Caco-2 (cell line): ENCODE measurements at places on chromosomes 2 and 18.

- DNase-seq = no peak
These were observed 380.4 kb upstream of the POU3F3 start for GRCh38 chr2:104473546-104473945.

GRCh38 chr2:235052514-235053354, 100.9 kb downstream of the SH3BP4 start:
- no peak for DNase-seq

DNA sequence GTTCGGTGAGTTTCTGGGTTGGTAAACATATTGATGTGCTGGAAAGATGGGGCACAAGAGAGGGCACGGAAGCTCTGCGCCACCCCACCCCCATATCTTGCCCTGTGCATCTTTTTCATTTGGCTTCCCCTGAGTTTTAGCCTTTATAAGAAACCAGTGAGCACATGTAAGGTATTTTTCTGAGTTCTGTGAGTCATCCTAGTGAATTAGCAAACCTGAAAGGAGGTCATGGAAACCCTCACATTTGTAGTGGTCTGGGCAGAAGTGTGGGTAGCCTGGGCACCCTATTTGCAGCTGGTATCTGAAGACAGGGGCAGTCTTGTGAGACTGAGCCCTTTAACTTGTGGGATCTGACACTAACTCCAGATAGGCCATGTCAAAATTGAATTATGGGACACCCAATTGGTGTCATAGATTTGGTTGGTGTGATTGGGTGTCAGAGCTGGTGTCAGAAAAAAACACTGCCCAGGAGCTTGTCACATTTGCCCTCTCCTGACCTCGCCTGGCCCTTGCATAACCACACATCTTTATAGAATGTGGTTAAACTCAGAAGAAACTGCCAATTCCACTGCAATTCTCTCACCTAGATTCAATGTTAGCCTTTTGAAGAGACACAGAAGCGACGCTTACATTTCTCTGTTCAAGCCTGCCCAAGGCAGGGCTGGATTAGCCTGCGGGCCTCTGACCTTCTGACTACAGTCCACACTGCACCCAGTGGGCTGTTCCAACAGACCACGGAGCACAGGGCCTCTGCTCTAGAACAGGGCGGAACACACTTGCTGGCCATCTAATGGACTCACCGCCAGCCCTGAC, 12.0 kb upstream of the GALM start:
- no peak for DNase-seq

- DNase-seq = peak; percentile 63
These were observed 923 bp downstream of the FIGLA start for GRCh38 chr2:70789304-70790135.

DNA sequence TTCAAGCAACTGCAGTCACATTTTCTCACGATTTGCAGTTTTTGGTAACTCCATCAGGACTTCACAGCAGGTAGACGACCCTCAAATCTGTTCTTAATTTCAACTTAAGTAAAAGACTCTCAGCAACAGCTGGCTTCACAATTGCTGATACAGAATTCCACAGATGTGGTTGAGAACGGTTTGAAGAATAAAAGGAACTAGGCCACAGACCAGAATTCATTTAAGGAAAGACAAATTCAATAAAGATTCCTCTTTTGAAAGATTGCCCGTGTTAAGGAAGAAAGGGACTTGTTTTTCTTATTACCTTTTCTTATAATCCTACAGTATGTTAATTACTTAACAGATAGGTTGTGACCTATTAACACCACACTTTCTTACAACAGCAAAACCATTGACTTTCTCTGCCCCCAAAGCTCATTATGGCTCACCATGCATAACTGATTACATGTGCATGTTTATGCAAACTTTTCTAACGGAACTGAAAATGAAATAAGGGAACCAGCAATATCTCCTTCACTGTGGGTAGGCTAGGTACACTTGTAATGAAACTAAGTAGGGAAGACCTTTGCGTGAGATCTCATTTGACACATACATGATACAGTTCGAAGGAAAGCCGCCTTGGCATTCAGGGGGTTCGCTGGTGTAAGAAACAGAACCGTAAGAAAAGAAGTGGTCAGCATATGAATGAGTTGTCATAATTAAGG, 4.7 kb upstream of the ZNF516 start:
- DNase-seq = no peak

DNA sequence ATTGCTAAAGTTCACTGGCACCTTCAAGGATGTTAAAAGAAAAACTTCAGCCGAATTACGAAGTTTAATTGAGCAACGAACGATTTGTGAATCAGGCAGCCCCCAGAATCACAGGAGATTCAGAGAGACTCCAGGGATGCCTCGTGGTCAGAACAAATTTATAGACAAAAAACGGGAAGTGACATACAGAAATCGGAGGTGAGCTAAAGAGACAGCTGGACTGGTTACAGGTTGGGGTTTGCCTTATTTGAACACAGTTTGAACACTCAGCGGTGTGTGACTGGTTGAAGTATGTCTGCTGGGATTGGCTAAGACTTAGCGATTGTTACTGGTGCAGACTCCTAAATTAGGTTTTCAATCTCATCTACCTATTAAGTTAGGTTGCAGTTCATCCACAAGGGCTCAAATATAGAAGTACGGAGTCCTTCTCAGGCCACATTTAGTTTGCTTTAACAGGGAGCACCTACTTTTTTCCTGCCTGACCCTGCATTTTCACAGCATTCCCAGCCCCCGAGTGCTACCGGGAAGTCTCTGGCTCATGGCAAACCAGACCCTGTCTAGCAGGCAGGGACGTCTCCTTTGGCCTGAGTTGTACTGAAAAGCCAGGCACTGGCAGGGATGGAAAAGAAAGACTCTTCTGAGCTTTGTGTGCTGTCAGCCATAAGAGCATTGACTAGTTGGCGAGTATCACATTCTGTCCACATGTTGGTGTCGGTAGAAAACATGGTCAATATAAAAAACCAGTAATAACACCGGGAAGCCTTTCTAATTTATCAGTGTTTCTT, 41.1 kb downstream of the CDCA7 start:
- DNase-seq = no peak

DNA sequence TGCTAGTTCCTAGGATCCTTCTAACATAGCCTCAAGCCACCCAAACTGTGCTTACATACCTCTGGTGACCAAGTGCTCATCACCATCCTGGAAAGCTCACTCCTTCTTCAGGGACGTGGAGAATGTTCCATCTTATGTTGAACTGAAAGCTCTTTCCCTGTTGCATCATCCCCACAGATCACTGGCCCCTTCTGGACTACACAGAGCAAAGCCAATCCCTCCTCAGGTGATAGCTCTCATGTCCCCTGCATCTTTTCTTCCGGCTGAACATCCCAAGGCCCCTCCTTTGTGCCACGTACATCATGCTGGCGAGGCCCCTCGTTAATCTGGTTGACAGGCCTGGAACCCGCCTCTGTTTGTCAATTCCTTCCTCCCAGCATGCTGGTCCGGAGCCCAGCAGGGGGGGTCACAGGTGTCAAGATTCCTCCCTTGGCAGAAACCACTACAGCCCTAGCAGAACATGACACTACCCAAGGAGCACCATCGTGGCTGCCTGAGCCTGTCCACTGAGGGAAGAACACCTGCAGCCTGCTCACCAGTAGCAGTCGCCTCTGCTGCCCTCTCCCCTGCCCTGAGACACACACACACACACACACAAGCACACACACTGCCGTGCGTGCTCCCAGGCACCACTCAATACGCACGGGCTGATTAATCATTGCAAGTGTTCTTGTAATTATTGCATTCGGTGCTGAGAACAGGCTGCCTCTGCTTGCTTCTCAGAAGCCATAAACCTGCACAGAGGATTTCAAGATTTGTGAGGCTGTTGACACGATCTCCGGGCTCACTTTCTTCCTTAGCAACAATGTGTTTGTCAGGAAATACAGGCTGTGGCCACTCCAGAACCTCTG, 6.3 kb upstream of the KCNK3 start:
- no peak for DNase-seq

DNA sequence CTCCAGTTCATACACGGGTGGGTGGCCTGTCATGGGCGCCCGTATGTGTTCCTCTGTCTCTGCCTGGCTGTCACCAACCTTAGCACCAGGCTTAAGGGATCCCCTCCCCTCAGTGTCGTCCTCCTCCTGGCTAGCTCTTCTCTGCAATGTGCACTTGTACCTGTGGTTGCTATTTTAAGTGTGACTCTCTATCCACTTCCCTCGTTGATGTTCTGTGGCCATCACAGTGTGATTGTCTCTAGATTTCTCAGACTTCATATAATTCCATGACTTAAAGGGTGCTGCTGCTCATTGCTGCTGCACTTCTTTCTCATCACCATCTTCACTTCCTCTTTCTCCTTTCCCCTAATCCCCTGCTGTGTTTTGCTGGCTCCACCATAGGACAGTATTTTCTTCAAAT, 143.4 kb downstream of the EML6 start:
- no peak for DNase-seq

DNA sequence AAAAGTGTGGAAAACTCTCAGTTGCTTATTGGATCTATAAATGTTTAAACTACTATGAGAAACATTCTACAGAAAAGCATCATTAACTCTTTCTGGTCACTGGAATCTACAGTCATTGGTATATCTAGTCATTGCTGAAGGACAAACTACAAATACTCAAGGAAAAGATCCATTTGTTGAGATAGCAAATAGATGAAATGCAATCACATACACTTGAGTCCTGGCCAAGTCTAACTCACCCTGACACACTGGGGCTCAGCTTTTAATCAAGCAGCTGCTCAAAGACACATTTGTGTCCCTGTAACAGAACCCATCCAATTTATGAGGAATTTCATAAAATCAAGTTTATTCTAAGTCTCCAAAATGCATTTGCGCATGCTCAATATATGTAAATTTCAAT, 68.7 kb downstream of the CDH2 start:
- no peak for DNase-seq

DNA sequence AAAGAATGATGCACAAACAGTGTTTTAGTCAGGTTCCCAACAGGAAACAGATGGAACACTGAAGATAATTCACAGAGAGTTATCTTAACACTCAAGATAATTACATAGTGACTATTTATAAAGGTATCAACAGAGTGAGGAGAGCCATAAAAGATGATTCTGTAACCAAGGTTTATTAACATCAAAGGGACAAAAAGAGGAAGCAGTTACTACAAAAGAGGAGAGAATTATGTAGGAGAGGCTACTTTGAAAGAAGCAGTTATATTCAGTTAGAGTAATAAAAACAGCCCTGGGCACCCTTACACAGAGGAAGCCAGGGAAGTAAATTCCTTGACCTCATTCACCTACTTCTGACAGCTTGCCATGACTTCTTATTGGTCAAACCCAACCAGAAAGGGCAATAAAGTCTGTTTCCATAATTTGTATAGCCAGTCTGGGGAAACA, 326.5 kb upstream of the SLC39A10 start:
- DNase-seq = peak; percentile 22

DNA sequence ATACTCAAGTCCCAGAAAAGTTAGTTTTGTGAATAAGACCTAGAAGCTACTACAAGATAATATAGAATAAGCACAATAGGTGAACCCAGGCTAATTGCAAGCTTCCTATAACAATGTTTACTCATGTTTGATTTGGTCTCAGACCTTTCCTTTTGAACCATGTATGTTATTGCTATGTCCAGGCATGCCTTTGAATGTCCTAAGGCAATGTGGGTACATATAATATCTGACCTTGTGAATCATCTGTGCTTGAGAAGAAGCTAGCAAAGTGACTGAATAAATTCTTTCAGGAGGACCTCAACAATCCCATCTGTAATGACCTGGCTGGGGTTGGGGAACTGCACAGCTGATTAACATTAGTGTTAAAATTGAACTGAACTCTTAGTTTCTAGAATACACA, 1285.9 kb upstream of the CELF4 start:
- DNase-seq = no peak

DNA sequence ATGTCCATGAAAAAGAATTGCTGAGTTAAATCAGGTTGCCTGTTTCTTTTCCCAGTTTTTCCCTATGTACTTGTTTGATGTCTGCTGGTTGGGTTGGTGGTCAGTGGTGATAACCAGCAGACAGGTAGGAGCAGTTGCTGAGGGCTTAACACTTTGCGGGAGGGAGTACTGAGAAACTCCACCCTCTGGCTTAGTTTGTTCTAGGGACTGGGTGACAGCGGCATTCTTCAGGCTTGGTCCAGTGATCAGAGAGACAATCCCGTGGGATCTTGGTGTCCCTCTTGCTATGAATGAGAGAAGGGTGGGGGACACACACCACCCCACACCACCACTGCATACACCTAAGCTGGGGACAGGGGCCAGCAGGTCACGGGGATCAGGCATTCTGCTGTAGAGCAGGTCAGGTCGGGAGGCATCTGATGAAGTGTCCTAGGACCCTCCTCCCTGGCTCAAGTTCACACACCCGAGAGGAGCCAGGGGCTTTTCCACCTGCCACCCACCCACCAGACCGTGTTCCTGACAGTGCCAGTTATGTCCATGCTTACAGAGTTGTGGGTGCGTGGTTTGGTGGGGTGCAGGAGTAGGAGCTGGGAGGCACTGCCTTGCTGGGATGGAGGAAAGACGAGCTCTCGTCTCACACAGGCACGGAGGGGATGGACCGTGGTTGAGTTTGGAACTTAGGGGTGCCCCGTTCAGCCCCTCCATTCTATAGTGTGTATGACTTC, 21.3 kb upstream of the ALLC start:
- DNase-seq = peak; percentile 22

DNA sequence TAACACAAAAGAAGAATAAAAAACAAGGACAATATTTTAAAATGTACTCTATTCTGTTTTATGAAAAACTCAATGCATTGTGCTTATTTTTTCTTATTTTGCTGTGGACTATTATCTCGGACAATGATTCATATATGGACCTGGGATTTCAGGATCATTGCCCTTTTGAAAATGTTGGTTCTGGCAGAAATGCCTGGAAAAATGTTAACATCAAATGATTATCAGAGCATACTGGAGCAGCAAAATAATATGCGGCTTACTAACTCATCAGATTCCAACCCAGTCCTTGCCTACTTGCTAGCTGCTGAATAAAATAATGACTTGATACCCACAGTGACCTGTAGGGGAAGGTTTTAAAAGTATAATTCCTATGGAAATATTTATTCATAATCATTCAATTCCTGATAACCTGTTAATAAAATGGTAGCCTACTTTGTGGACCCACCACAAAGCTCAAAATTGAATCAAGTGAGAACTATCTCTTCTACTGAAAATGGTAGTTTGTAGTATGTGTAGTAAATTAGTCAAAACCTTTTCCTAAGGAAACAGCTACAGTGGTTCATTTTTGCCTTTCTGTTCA, 117.4 kb downstream of the NEB start:
- DNase-seq = no peak

DNA sequence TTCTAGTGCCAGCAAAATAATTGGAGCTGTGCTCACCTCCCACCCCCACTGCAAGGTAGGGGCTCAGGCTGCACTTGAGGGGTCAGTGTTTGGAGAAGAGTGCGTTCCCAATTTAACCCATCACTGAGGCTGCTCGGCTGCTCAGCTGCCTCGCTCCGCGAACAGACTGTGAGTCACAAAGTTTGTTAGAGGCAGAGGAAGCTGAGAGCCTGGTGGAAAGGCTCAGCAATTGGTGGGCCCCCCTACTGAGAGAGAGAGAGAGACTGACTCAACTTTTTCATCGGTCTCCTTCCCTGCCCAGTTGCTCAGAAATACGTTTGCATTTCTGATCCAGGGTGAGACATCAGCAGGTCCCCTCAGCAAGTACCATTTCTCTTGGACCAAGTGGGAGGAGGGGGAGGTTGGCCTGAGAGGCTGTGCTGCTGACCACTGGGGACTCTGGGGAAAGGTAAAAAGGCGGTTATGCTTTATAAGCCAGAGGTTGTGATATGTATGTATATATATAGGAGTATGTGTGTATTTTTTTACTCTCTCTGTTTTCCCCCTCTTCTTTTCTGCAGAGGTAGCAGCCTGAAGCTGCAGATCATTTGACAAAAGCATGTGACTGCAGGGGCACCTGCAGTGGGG, 1.5 kb downstream of the EFR3B start:
- DNase-seq = no peak

- DNase-seq = no peak
These were observed 45.4 kb upstream of the GORASP2 start for GRCh38 chr2:170883683-170884082.

- no peak for DNase-seq
These were observed 16.1 kb downstream of the NCK2 start for GRCh38 chr2:105760639-105761337.
